Testis (tissue), 5 donors: ENCODE measurements at places on chromosomes 13 and 19.
A peak's percentile ranks its signal among the peaks of the same experiment; 100 is the strongest.

GRCh38 chr19:34370983-34371382, 6.0 kb downstream of the GPI start:
- no peak for DNase-seq

GRCh38 chr13:78182813-78183212, 264.2 kb upstream of the EDNRB start:
- DNase-seq: no peak

- DNase-seq: no peak
Measured at GRCh38 chr19:39112338-39112890, 13.2 kb upstream of the PAK4 start.

GRCh38 chr19:1001538-1002166, 1.4 kb downstream of the GRIN3B start:
- peak; percentile 65 for DNase-seq

DNA sequence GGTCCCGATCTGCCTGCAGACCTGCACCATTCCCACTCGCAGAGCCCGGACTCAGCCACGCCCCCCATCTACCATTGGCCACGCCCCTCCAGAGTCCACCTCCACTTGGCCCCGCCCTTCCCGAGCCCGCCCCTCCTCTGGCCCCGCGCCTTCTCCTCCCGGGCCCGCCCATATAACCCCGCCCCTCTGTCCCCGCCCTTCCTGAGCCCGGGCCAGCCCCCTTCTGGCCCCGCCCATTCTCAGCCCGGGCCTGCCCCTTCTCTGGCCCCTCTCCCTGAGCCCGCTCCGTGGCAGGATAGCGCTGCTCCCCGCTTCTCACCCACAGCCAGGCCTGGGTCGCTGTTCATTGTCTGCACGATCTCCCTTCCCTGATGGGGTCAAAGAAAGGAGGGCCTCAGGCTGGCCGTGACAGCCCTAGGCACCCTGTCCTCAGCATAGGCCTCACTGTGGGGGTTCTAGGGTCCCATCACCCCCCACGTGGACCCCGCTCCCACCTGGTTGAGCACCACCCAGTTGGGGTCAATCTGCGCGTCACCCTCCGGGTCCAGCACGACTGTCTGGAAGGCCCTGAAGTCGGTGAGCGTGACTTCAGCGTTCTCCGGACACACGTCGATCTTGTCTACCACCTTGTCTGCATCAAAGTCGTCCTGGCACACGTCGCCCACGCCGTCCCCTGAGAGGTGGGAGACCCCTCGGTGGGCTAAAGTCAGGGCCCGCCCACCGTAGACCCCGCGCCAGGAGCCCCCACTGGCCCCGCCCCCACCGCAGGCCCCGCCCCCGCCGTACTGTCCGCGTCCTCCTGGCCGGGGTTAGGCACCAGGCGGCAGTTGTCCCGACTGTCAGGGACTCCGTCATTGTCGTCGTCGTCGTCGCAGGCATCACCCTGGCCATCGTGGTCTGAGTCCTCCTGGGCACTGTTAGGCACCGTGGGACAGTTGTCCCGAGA, 5.7 kb downstream of the COMP start:
- DNase-seq: peak; percentile 84

GRCh38 chr19:11964496-11964857, 363 bp upstream of the ZNF763 start:
- no peak for DNase-seq

GRCh38 chr19:6224308-6224675, 55.5 kb downstream of the MLLT1 start:
- DNase-seq: no peak

- no peak for DNase-seq
Measured at GRCh38 chr19:5789886-5790558, 941 bp downstream of the DUS3L start.
